ENCODE measurements at places on chromosomes 7 and 10.

DNA sequence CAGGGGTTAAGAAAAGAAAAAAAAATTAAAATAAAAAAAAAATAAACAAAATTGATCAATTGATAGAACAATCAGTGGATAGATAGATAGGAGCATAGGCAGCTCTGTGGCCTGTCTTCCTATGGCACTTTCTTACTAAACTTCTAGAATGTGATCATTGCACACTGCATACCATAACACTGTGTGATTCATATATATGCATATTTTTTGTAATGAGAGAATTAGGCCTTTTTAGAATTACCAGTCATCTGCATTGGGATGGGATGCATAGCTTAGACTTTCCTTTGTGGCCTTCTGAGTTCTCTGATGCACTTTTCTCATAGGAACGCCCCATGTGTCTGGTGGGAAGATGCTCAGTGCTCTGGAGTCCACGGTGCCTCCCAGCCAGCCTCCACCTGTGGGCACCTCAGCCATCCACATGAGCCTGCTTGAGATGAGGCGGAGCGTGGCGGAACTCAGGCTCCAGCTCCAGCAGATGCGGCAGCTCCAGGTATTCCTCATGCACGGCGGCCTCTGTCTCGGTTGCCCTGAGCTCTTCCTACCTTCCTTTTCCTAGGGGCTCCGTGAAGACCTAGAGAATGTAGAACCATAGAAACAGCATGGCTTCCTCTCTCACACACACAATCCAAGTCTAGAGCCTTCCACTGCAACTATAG is 222.5 kb downstream of the ARHGAP21 start:
- DNase-seq: no peak

GRCh38 chr10:63976538-63976937 is 455.3 kb downstream of the REEP3 start:
- DNase-seq: peak; percentile 66

GRCh38 chr7:71835056-71835455 is 577.1 kb downstream of the CALN1 start:
- DNase-seq: no peak

- DNase-seq: no peak
These were observed 123.9 kb downstream of the CREB5 start for GRCh38 chr7:28536259-28536658.

- DNase-seq: no peak
These were observed 240.4 kb downstream of the ABCA13 start for GRCh38 chr7:48411619-48412018.

GRCh38 chr7:91457208-91457607 is 193.0 kb downstream of the FZD1 start:
- peak; percentile 12 for DNase-seq

GRCh38 chr7:137386966-137387365 is 43.4 kb upstream of the PTN start:
- no peak for DNase-seq

All from dermis blood vessel endothelial cell (primary cell).